NCI-H446 treated with DMSO at 0.1 percent for 48 hours (cell line): ENCODE measurements at places on chromosomes 5 and 9.

DNA sequence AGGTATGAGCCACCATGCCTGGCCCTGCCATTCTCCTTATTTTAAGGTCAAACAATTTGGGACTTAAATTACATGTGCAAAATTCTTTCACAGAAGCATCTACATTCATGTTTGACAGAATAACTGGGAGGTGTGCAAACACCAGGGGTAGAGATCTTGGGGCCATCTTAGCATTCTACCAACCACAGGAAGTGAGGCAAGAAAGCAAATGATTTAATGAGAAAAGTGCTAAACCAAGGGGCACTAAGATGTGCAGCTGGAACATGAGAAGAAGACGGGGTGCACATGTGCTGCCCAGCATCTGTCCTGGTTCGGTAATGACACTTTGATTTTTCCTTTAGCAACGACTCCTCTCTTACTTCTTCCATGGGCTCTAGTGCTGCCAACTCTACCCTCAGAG, 1.2 kb upstream of the F12 start:
- no peak for DNase-seq

GRCh38 chr5:5522336-5522735, 99.9 kb downstream of the ICE1 start:
- DNase-seq = no peak

DNA sequence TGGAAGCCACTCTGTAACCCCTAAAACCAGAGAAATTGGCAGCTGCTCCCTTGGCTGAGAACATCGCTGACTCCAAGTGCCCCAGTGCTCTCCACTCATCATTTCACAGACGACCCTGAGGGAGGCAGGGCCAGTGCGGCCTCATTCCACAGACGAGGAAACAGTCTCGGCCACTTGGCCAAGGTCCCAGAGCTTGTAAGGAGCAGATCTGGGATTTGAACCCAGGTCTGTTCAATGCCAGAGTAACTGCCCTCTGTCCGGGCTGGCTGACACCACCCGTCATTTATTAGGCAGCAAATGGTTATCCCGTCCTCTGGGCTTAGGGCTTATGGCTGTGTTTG, 19.9 kb upstream of the IER5L start:
- DNase-seq = no peak

DNA sequence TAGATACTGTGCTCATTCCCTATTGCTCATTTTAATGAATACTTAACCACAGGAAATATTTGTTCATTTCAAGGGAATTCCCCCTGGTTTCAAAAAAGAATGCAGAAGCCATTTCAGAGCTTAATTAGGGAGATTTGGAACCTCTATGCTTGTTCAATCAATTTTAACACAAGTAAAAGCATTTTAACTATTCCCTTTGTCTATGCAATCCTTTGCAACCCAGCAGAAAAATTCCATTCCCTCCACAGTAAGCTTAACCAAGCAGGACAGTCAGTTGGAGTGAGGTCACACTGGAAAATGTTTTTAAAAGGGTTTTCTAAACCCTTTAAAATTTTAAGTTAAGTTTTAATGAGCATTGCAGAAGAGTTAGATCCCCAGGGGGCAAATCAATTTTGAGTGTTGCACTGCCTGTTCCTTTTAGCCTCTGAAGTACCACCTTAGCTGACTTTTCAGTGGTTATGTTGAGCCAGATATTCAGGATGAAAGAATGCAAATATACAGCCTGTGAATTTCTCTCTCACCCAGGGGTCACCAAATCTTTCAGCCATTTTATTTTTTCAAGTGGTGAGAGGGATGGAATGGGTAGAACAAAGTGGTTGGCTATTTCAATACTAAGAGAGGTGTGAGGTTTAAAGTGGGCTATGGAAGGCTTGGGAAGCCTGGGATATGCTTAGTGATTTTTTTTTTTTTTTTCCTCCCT, 356.2 kb upstream of the NUDT12 start:
- no peak for DNase-seq

- no peak for DNase-seq
These were observed 113.8 kb downstream of the MSX2 start for GRCh38 chr5:174837919-174838902.

DNA sequence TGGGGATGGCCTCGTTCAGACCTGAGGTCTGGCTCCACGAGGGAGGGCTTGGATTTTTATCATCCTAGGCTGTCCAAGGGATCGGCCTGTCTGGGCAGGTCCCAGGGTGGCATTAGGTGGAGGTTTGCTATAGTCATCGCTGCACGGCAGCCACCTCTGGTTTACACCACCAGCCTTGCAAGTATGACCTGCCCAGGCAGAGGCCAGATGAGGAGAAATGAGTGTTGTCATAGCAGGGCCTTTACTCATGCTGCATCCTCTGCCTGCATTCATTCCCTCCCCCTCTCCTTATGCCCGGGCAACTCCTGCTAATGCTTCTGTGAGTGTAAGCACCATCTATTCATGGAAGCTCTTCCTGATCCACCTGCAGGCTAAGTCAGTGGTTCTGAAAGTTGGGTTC, 15.3 kb upstream of the NDST1 start:
- DNase-seq = no peak

DNA sequence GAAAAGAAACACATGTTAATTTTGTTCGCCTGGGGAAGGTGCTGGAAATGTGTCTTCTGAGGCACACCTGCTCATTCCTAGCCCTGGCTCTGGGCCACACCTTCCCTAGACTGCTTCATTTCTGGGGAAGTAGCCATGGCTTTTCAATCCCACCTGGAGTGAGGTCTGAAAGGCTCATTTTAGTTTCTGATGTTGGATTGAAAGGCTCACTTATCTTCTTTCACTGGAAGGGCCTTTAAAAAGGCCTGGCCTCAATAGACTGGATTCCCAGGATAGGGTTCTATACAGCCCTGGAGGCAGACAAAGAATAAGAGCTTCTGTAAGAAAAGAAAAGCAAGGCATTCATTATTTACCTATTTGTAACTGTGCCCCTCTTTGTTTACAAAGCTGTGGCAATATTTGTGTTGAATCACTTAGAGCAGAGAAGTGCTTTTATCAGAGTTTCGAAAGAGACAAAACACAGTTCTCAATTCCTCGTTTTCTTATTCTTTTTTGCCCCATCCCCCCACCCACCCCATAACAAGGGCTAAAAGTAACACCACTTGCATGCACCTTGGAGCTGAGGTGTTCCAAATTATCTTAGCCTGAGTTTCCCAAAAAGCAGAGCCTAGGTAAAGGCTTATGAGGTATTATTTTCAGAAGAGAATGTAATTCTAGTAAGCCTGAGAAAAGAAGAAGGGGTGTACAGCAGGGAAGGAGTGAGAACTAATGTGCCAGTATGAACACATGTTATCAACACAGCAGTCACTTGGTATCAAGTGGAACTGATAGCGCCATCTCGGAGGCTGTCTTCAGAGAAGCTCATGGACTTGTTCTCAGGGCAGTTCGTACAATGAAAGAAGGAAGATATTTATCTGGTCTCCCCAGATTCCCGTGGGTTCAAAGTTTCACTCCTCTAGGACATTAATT, 413.1 kb downstream of the KCTD16 start:
- no peak for DNase-seq

DNA sequence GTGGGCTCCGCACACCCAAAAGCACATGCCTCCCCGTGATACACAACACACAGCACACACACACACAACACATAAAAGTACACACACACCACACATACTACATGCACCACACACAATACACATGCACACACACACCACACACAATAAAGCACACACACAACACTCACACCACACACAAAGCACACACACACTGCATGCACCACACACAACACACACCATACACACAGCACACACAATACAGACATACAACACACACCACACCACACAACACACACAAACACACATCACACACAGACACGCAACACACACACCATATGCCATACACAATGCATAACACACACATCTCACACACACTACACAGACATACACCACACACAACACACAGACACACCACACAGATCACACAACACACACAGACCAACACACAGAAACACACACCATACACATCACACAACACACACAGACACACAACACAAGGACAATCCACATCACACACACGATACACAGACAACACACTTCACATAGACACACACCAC, 3.4 kb upstream of the CCDC187 start:
- DNase-seq = no peak

- DNase-seq = no peak
These were observed 5.1 kb upstream of the PCDH1 start for GRCh38 chr5:141883184-141883891.

- no peak for DNase-seq
These were observed 1.6 kb upstream of the FOXE1 start for GRCh38 chr9:97851446-97851883.

DNA sequence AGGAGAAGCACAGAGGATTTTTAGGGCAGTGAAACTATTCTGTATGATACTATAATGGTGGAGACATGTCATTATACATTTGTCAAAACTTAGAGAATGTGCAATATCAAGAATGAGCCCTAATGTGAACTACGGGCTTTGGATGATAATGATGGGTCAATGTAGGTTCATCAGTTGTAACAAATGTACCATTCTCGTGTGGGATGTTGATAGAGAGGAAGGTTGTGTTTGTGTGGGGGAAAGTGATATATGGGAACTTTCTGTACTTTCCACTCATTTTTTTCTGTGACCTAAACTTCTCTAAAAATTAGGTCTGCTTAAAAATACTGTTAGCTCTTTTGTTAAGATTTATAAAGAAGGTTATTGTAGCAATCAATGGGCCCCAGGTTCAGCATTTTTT, 138.9 kb downstream of the SPATA31D1 start:
- no peak for DNase-seq

DNA sequence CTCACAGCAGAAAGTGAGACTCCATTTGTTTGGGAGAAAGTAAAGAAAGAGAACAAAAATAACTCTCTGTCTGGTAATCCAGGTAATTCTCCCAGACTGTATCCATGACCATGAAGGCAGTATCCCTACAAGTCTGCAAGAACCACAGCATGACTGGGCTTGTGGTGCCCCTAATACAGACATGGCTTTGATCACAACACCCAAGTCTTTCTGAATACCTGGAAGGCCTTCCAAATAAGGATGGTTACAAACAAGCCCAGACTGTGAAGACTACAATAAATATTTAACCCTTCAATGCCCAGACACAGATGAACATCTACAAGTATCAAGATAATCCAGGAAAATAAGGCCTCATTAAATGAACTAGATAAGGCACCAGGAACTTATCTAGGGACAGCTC, 481.1 kb upstream of the RORB start:
- no peak for DNase-seq

DNA sequence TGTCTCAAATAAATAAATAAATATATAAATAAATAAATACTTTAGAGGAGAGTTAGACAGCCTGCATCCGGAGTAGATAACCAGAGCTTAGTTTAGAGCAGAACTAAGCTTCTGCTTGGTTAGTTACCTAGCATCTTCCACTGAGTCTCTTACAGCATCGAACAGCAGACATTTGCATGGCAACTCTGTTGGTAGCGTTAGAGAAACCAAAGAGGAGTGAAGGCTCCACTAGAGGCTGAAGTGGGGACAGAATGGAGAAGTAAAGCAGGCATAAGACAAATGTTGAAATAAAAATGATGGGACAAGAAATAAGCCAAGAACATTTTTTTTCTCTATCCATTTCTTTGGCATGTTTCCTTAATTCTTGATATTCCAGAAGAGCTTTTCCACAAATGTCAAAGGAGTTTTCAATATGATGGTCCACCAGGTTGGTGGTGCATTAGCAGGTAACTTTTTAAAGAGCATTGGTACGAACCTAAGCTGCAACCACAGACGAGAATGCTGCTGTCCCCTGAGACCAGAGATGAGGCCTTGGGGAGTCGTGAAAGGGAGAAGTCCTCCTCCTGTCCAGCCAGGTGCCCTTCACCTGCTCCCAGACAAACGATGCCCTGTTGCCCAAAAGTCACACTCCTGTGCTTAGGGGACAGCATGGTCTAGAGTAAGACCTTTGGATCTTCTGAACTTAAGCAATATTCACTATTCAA, 438.3 kb downstream of the DIRAS2 start:
- no peak for DNase-seq

DNA sequence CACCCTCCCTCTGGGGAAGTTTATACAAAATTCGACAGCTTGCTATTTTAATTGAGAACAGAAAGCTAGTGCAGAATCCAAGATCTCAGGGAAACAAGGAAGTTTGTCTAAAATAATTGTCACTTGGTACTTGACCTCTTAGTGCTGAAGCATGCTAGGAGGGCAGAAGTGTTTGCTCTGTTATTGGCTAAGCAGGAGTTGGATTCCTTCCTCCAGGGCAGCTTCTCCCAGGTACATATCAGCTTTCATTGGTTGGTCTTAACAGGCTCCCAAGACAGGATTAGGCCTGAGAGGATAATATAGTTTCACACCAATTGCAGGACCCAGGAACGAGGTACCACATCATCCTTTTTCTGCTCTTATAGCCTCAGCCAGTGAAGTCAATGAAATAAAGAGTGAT, 432.8 kb downstream of the IRX1 start:
- no peak for DNase-seq

GRCh38 chr5:132232465-132232864, 4.8 kb upstream of the P4HA2 start:
- no peak for DNase-seq

DNA sequence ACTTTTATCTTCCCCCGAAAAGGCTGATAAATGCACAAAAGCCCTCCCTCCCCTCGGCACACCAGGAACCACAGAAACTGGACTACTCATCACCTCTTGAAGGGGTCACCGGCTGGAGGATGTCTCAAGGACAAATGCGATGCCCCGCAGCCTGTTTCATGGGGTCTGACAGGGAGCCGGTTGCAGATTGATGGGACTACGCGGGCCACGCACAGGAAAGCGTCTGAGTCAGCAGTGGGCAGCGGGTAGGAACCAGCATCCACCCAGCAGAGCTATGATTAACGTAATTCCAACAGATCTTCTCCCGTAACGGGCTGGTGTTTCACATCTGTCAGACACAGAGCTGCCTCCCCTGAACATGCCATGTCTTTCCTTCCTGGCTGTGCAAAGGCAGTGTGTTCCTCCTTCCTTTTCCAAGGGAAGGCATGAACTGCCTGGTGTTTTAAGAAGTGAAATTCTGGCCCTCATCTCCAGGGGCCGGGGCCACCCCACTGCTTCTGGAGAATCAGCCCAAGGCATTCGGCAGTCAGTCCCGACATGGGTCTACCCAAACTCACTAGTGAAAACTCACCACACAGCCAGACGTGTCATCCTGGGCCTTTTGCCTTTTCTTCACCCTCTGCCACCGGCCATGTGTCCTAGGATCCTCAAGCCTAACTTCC, 144.4 kb upstream of the PHYKPL start:
- no peak for DNase-seq

DNA sequence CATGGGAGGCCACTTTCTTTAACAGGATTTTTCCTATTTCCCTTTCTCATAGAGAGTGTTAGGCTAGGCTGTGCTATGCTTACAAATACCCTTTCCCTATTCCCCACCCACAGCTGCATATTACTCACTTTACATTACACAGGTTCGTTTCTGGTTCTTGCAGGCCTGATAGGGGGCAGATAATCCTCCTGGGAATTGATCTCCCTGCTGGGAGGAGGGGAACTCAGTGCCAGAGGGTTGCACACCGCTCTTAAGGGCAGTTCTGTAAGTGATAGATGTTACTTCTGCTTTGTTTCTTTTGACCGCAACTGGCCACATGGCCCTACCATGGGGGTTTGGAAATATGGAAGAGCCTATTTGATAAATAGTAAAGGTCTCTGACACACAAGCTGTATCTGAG, 54.0 kb upstream of the NTRK2 start:
- no peak for DNase-seq
